CD4-positive, alpha-beta T cell treated with Interleukin-10 for 1 hour (primary cell): ENCODE measurements at places on chromosomes 3 and 15.

- DNase-seq: no peak
Measured at GRCh38 chr15:42796955-42797782, 60.2 kb upstream of the CDAN1 start.

- DNase-seq: no peak
Measured at GRCh38 chr15:57255751-57256341, 120.5 kb upstream of the CGNL1 start.

DNA sequence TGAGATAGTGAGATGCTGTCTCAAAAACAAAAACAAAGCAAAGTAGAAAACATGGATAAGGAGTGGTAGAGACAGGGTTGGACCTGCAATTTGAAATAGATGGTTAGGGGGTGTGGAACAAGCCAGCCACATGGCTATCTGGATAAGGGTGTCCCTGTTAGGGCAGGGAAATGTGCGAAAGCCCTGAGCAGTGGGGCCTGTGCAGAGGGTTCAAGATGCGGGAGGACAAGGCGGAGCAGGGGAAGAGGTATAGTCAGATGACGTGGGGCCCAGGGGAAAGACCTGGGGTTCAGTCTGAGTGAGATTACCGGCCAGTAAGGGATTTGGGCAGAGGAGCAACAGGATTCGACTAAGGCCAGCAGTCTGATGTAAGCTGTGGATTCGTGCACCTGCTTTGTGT, 18.4 kb upstream of the NR2E3 start:
- DNase-seq: no peak

GRCh38 chr15:40320931-40321371, 2.5 kb upstream of the INAFM2 start:
- peak; percentile 81 for DNase-seq

GRCh38 chr15:56234804-56235203, 8.9 kb downstream of the RFX7 start:
- DNase-seq: no peak

GRCh38 chr3:184389935-184390528, 10.2 kb downstream of the CHRD start:
- no peak for DNase-seq

DNA sequence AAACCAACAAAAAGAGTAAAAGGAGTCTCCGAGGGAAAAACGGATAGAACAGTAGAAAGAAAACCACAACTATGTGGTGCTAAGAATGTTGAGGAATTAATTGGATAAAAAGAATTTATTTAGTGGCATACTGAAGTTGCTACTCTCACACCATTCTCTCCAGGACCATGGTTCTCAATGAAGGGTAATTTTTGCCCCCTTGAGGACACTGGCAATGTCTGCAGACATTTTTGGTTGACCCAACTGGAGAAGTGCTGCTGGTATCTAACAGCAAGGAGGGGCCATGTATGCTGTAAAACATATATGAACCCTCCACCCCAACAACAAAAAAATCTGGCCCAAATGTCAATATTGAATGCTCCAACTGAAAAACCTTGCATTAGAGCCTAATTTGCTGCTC, 85.9 kb upstream of the CSPG5 start:
- no peak for DNase-seq

DNA sequence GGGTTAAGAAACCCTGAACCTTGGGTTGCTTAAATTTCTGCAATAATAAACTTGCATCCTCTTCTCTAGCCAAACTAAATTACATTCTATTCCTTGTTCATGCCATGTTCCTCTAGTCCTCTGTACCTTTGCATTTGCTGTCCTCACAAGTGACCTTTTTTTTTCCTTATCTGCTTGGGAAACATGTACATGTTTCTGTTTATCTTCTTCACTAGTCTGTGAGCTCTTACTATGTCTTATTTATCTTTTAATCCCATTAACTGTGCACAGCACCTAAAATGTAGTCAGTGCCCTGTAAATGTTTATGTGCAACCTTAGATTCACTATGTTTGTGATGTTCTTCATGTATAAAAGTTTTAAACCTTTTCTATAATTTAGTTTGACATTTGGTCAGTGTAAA, 61.9 kb downstream of the REC114 start:
- DNase-seq: no peak

DNA sequence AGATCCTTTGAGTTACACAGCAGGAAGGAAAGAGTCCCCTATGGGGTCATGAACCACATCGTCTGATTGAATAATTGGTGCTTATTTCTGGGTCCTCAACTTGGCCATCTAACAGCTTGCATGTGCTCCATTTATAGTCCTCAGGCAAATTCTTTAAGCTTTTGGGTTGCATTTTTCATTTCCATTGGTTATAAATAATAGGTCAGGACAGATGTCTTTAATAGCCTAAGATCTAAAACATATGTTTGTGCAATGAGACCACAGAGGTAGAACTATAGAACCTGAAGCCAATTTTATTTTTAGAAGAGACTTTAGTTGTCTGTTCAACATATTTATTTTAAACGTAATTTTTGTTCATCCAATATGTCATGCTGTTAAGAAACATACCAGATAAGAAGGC, 43.2 kb downstream of the CD200R1L start:
- DNase-seq: no peak

DNA sequence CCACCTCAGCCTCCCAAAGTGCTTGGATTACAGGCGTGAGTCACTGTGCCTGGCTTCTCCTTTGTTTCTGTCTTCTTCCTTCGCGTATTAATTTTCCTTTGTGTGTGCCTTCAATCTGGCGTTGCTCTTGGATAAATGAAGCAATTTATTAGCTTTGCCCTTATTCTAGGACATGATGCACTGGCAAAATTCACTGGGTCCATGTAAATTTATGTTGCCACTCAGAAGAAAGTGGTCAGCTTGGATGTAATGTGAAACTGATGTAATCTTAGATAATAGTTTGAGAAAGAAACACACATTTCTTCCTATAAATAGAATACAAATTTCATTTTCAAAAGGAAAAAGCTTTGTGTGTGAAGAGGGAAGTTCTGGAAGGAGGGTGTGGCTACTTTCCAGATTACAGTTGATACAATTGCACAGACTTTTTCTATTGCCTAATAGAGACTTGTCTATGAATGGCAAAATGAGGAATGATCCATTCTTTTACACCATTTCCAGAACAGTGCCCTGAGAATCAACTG, 23.3 kb upstream of the ATP1B3 start:
- no peak for DNase-seq

DNA sequence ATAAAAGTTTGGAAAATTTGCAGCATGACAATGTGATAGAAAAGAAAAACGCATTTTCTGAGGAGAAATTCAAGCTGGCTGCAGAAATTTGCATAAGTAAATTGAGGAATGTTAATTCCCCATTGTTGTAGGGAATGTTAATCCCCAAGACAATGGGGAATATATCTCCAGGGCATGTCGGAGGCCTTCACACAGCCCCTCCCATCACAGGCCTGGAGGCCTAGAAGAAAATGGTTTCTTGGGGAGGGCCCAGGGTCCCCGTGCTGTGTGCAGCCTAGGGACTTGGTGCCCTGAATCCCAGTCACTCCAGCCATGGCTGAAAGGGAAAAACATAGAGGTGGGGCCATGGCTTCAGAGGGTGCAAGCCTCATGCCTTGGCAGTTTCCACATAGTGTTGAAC, 101.1 kb downstream of the BOC start:
- no peak for DNase-seq

DNA sequence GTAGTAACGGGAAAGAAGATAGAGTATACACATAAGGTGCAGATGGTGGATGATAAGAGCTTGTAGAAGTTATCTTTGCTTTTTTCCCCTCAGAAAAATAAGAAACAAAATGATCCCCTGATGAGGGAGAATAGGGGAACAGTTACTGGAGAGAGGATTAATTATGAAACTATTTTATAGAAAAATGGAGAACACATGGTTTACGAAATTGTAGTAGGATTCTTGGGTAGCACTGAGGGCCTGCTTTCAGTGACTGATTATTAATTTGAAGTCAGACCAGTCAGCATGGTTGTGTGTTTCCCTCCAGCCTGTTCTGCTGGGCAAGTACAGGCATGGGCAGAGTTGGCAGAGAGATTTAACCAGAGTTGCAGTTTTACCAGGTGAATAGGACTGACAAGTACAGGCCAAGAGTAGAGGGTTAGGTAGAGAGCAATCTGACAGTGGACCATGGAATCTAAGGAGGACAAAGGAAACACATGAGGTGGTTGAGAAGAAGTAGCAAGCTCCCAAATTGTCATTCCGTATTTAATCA, 5.9 kb downstream of the SLC49A4 start:
- no peak for DNase-seq

DNA sequence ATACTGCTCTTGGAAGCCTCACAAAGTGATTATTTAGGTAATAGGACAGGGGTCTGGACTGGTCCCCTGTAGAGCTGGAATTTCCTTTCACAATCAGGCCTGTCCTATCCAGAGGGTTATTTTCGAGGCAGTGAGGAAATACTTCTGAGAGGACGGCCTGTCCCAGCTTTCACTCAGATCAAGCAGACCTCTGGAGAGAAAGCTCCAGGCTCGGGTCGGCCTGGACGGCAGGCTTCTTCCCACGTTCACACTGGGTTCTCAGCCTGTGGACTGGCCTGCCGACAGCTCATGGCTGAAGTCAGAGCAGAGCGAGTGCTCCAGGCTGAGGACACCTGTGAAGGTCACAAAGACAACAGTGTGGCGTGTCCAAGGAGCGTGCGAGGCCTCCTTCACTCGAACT, 405.3 kb downstream of the VPS13C start:
- DNase-seq: no peak

DNA sequence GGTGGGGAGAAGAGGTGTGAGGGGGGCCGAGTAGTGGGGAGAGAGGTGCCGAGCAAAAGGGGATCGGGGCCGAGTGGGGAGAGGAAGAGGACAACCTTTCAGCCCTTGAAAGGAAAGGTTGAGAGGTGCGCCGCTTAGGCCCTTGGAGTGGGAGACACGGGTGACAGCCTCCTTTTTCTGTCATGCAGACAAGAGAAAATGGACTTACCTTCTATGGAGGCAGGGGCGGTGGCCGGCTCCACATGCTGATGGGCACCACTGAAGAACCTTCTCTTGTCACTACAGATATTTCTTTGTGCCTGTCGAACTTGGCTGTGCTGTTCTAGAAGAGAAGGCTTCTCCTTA, 421 bp downstream of the KLHL18 start:
- DNase-seq: no peak

GRCh38 chr3:152270937-152271336, 2.2 kb downstream of the MBNL1 start:
- no peak for DNase-seq

GRCh38 chr3:62233065-62233464, 140.3 kb downstream of the FEZF2 start:
- DNase-seq: no peak

GRCh38 chr3:174229916-174230315, 629.2 kb upstream of the NAALADL2 start:
- DNase-seq: no peak
